ENCODE measurements at places on chromosomes 1 and 21.

- DNase-seq = no peak
Measured at GRCh38 chr1:66343569-66344325, 190.2 kb upstream of the SGIP1 start.

- peak; percentile 91 for DNase-seq
Measured at GRCh38 chr1:115595279-115596079, 46.3 kb upstream of the VANGL1 start.

DNA sequence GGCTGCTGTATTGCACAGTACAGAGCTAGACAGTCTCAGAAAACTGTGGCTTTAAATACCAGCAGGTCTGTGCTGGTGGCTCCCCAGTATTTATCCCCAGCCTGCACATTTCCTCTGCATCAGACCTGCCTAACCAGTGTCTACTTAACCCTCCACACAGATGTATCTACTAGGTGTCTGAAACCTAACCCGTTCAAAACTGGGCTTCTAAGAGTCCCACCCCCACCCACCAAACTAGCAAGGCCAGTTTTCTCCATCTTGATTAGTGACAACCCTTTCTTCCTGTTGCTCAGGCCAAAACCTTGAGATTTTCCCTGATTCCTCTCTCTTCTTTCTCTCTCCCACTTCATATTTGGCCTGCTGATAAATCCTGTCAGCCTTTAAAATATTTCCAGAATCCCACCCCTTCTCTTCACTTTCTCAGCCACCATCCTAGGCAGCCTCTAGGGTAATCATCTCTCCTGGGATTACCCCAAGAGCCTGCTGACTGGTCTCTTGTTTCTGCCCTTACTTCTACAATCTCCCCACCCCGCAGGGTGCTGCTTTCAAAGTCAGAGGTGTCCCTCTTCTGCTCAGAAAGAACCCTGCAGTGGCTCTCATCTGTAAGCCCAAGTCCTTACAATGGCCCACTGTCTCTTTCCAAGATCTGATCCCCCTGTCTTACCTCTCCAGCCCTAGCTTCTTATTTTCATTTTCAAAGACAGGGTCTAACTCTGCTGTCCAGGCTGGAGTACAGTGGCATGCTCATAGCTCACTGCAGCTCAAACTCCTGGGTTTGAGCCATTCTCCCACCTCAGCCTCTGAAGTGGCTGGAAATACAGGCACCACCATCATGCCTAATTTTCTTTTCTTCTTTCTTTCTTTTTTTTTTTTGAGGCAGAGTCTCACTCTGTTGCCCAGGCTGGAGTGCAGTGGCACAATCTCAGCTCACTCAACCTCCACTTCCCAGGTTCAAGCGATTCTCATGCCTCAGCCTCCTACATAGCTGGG, 45.2 kb downstream of the H3-3A start:
- DNase-seq = no peak

DNA sequence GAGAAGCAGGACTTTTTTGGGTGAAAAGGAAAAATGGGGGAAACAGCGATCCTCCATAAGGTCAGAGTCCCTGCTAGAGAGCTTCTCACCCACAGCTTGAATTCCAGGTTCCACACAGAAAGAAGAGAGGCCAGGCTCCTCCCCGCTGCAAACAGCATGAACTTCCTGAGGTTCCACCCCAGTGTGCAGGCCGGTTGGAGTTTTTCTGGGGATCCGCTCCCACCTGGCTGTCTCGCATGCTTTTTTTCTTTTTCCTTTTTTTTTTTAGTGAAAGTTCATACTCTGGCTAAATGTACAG, 595.1 kb upstream of the ZP4 start:
- DNase-seq = no peak

GRCh38 chr1:152506899-152507498, 3.6 kb upstream of the LCE5A start:
- DNase-seq = no peak

DNA sequence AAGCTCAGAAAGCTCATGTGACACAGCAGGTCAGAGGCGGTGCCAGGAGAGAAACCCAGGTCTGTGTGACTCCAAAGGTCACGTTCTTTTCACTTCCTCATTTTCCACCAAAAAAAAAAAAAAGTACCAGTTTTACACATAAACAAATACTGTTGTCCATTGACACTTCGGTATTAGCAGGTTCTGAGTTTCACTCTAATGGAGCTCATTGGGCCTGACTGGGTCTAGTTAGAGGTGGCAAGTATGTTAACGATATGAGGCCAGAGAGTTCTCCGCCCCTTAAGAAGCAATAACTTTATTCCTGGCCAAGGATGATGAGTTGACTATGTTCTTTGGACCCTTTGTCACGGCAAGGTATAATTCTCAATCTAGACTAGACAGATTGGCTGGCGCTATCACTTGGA, 30.0 kb upstream of the SDE2 start:
- no peak for DNase-seq

DNA sequence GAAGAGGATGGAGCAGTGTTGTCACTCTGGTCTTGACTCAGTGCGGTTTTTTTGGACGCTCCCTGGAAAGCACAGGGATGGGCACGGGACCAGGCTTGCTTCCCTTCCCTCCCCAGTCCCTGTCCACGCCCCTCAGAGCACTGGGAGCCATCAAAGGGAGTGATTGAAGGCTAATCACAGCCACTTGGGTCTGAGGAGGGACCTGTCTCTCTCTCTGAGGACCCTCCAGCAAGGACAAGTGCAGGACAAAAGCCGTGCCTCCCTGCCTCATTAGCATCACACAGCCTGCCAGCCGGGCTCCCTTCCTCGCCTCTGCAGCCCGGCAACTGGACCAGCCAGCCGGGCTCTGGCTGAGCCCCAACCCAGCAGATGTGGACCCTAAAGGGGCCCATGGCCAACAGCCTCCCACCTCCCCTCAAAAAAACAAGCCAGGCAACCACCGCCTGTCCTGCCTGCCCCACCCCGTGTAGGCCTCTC, 18.6 kb upstream of the PDZK1IP1 start:
- DNase-seq = no peak

DNA sequence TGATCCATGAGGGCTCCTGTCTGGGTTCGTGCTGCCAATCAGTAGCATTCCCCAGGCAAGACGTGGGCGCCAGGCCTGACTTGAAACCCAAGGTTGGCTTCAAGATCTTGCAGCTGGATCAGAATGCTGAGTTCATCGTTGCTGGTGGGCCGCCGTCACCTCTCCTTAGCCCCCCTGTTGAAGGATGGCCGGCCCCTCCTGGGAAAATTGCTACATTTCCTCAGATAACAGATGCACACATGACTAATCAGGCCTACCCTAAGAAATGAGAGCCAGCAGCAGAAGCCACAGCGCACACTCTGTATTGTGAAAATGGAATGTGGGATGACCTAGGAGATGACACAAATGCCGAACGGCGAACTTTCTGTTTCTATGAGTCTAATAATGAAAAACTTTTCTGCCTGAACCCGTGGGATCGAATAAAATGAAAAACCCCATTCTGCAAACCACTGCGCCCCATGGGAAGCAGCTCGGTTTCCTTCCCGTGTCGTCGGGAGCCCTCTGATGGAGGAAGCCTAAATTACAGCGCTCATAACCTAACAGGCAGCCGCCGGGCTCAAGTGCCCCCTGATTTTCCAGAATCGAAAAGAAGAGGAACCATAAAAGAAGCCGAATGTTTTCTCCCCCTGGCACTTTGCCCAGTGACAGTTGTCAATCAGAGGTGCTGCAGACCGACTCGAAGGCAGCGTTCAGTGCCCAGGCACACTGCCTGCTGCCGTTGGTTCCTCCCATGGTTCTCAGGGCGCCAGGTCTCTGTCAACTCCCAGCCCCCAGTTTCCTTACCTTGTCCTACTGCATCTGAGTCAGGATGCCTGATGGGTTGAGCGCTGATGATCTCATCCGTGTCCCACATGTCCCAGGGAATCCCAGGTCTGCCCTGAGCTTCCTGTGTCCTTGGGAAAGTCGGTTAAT, 38.2 kb upstream of the H6PD start:
- peak; percentile 22 for DNase-seq

DNA sequence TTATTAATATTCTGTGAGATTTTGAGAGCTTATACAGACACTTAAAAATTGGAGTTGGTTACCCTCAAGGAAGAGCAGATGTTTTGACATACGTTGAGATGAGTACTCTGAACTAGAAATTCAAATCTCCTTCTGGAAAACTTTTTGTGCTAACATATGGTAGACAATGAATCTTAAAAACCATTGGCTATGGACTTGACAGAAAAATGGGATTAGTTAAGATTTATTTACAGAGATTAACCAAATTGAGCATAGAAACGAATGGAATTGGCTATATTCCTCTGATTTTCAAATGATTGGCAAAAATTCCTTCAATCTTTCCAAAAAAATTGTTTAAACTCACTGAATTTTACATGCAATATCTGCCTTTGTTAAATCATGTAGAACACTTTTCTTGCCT, 1392.9 kb downstream of the BRINP3 start:
- DNase-seq = no peak

GRCh38 chr1:77756052-77756754, 3.4 kb downstream of the USP33 start:
- no peak for DNase-seq

Data from skin of body (tissue), 3 donors.